ENCODE measurements at places on chromosomes 12 and 14.

GRCh38 chr12:121537814-121538698 lies 42.8 kb downstream of the KDM2B start:
- DNase-seq, result no peak

DNA sequence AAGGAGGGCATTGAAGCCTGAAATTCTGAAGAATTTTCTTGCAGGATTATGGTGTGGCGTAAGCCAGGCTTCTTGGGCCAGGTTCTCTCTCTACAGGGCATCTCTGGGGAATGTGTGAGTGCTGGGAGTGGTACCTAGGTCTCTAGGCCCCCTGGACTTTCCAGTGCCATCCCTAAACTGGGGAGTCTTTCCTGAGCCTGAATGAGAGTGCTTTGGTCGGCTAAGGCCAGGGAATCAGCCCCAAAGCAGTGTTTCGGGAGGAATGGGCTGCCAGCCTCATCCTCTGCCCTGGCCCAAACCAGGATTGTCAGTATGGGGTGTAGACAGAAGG lies 93.9 kb downstream of the CALM1 start:
- DNase-seq, result no peak

DNA sequence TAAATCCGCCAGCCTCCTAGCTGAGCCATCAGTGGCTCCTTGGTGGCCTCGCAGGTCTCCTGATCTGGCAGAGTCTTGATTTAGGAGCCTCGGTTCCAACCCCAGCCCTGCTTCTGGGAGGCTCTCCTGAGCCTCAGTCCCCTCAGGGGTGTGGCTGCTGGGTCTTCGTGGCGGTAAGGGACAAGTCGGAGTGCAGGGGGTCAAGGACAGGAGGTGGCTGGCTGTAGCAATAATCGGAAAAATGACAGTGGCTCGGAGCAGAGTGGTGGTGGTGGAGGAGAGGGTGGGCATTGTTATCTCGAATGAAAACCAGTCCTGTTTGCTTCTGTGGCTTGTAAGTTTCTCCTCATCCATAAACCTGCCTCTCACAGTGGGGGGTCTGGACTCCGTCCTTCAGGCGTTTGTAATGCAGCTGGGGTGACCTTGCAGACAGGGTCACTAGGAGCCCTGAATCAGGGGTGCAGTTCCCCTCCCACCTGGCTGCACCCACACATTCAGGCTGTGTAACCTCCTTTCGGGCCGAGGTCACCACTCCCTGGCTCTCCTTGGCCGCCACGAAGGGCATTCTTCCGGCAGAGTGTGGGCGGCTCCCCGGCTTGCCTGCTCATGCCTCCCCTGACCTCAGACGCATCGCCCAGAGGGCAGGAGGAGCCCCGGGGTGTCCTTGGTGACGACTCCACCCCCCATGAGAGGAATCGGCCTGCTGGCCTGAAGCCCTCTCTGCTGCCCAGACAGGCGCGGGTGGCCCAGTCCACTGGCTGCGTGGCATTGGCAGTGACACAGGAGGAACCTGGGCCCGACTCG lies 8.1 kb downstream of the BCL7A start:
- DNase-seq, result no peak

DNA sequence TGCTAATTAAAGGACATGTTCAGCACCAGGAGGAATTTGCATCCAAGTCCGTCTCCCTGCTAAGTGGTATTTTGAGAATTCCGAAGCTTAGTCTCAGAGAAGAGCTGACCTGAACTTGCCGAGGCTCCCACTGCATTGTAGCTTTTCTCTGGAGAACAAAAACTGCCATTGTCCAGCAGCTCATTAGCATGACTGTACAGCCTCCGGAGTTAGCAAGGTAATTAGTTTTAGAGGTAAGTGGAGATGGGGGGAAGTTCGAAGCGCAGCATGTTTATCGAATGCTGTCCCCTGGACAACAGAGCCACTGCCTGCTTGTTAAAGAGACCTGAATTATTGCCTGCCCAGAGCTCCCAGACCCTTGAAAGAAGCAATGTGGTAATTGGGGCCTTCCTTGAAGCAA lies 160.3 kb upstream of the PELI2 start:
- peak; percentile 36 for DNase-seq

Data from globus pallidus (tissue), 1 donor.